ENCODE measurements at places on chromosomes 16 and 17. TPM values are rescaled to one million over a fixed set of nuclear protein-coding genes. Genes with fewer than 3 reads are reported as not detected.

Gene RNF112
- polyA plus RNA-seq, result 0.96 TPM

Gene MC1R
- 5.3 TPM for polyA plus RNA-seq

Gene ADORA2B
- polyA plus RNA-seq, result 1.3 TPM

- DNase-seq, result no peak
These were observed 740.5 kb upstream of the EEF2KMT start for GRCh38 chr16:5838071-5838470.

DNA sequence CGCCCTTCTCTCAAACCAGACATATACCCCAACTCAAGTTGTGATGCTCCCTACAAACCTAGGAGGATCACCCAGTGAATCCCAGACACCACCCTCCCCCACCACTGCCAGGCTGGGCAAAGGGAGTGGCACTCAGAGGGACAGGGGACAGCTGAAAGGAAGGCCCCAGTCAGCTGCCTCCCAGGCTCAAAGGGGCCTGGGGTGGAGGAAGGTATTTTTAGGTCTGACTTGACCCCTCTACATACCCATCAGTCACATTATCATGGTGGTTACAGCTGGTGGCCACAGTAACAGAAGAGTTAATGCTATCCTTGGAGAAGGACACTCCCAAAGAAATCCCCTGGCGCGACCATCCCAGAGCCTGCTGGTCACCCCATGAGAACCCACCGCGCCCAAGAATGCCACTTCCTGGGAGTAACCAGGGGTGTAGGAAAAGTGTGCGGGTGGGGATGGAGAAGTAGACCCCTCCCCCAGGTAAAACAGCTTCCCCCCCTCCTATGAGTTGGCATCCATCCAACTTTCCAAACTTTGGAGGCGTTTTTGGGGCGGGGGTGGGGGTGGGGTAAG lies 1.1 kb downstream of the CACNB1 start:
- DNase-seq, result no peak

DNA sequence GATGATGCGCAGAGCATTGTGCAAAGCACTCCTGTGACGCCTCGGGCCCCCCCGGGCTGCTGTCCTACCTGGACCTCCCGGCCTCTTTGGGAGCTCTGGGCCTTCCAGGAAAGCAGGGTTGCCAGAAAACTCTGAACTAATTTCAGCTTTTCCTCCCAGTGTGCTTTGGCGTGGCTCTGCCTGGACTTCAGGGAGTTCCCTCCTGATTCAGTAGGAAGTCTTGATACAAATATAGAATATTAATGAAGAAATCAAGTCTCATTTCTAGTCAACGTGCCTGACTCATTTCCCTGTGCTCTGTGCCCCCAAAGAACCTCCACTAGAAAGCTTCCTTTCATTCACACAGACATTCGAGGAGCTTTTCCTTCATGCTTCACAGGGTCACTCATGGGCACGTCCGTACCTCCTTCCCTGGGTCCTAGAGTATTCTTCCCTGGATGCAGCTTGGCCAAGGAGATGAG lies 84.0 kb upstream of the NOL11 start:
- DNase-seq, result no peak

DNA sequence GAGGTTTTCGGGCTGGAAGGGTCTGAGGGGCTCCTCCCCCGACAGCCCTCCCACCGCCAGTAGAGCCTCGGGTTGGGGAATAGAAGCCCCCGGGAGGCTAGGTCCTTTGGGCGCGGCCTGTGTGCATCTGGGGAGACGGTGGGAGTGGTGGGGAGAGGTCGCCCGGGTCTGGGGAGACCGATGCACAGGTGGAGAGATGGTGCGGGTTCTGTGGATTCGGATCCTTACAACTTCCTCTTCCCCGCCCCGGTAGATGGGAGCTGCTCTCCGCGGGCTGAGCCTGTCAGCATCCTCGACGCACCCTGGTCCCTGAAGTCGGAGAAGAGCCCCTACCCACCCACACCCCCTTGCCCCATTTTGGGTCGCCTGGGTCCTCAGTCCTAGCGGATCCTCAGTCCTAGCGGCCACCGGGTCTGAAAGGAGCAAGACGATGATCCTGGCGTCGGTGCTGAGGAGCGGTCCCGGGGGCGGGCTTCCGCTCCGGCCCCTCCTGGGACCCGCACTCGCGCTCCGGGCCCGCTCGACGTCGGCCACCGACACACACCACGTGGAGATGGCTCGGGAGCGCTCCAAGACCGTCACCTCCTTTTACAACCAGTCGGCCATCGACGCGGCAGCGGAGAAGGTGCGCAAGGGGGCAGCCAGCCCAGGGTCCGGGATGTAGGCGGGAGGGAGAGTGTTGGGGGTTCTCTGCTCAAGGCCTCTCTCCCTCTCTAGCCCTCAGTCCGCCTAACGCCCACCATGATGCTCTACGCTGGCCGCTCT lies 790 bp downstream of the BCKDK start:
- DNase-seq, result no peak

Data from renal pelvis (tissue), 12 donors.